GM12892 (cell line): ENCODE measurements at places on chromosomes 7 and 10.

DNA sequence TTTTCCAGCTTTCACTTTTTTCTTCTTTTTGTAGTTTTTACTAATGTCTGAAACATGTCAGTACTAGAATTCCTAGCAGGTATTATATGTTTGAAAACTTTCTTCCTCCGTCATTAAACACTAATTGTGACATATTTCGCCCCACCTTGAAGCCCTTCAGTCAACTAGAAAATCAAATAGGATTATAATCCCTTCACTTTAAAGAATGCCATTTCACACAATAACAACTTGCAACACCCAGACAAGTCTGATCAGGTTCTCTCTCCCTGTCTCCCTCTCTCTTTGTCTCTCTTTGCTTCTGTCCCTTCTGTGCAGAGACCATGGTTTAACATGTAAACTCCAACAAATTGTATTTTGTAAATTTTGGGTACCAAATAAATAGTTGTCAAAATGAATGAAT lies 373.5 kb downstream of the SEMA3D start:
- no peak for DNase-seq

- no peak for DNase-seq
Measured at GRCh38 chr10:124534231-124534798, 72.7 kb downstream of the LHPP start.

GRCh38 chr7:117386110-117386706 lies 41.1 kb downstream of the ASZ1 start:
- no peak for DNase-seq

GRCh38 chr7:22352887-22353286 lies 4.1 kb downstream of the RAPGEF5 start:
- no peak for DNase-seq

DNA sequence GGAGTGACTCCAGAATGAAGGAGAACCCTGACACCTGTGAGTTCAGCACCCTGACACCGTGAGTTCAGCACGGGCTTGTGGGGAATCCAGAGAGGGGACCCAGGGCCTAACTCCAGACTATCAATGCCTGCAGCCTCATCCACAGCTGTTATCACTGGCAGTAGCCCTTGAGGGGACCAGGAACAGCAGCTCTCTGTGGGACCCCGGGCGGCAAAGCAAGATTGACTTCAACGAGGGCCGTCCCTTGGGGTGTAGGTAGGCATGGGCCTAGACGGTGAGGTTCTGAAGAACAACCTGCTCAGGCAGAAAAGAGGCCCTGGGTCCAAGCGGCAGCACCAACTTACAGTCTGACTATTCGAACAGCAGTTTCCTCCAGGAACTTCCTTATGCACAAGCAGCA lies 8.9 kb downstream of the GRID1 start:
- no peak for DNase-seq

GRCh38 chr7:50633414-50633710 lies 68.2 kb upstream of the DDC start:
- no peak for DNase-seq

- no peak for DNase-seq
Measured at GRCh38 chr7:110522061-110522760, 568.7 kb upstream of the LRRN3 start.

DNA sequence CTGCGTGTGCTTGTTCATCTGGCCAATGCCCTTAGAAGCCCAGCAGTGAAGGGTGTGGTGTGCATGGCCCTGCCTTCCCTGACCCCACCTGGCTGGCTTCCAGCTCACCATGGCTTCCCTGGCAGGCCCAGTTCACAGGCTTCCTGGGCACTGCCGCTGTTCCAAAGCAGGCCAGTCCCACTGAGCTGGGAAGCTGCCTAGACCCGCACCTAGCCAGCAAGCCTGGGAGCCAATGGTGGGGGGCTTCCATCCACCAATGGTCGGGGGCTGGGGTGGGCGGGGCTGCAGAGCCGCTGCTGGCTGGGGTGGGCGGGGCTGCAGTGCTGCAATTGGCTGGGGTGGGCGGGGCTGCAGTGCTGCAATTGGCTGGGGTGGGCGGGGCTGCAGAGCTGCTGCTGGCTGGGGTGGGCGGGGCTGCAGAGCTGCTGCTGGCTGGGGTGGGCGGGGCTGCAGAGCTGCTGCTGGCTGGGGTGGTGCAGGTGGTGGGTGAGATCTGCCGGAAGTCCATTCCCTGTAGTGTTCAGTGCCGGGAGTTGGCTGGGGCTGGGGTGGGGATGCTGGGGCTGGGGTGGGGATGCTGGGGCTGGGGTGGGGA lies 12.4 kb downstream of the CALY start:
- no peak for DNase-seq

GRCh38 chr7:151783958-151784575 lies 92.8 kb downstream of the PRKAG2 start:
- DNase-seq, result no peak

- no peak for DNase-seq
Measured at GRCh38 chr7:110944966-110945644, 145.8 kb upstream of the LRRN3 start.

- DNase-seq, result no peak
Measured at GRCh38 chr10:58641095-58641531, 128.4 kb downstream of the BICC1 start.

GRCh38 chr10:36265741-36266140 lies 623.6 kb upstream of the FZD8 start:
- DNase-seq, result no peak

- DNase-seq, result no peak
Measured at GRCh38 chr7:84258628-84259027, 64.0 kb upstream of the SEMA3A start.
